Midbrain (tissue), 1 donor: ENCODE measurements at places on chromosomes 13 and 19.

DNA sequence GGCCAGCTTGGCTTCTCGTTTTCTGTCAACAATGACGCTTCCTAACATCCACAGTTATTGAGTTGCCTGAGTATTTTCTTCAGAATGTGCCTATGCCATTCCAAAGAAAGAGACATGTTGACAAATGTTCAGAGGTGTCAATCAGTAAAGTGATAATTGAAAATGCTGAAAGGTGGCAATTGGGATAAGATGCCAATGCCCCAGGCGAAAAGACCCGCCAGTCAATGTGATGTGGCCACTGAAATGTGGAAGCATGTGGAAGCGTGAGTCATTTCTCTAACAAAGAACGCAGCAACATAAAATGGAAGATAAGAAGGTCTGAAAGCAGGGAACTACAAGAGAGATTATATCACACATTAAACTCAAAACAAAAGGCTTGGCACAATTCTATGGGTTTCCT, 882.2 kb upstream of the SLC10A2 start:
- no peak for DNase-seq

DNA sequence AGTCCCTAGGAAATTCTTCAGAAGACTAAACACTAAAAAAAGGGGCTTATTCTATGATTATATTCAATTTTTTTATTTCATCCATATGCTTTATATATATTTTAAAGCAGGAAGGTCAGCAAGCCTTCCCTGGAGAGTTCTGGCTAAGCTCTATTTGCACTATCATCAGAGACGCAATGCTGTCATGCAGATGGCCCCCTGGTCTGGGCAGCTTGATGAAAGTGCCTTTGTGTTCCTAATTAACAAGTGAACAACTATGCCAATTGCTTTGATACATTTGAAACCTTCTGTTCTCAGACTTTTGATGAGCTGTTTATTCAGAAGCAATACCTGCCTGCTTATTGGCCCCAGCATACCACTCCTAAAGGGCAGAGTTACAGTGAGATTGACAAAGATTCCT, 1344.6 kb downstream of the OLFM4 start:
- DNase-seq, result no peak

DNA sequence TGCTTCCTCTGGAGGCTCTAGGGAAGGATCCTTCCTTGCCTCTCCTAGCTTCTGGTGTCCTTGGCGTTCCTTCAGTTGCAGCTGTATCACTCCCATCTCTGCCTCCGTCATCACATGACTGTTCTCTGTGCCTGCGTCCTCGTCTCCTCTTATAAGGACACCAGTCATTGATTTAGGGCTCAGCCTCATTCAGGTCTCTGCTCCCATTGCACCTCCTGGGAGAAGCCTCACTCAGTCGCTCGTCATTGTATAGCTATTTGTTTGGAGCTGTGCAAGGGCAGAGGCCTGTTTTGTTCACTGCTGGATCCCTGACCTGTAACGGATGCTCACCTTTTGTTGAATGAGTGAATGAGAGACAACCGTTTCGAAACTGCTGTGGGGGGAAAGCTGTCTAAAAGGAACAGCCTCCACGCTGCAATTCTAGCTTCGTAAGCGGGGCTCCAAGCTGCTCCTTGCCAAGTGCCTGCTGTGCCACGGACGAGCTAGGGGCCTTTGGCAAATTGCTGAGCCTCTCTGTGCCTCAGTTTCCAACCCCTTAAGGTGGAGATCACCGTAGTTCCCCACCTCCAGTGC, 17.2 kb downstream of the BRSK1 start:
- DNase-seq, result no peak

DNA sequence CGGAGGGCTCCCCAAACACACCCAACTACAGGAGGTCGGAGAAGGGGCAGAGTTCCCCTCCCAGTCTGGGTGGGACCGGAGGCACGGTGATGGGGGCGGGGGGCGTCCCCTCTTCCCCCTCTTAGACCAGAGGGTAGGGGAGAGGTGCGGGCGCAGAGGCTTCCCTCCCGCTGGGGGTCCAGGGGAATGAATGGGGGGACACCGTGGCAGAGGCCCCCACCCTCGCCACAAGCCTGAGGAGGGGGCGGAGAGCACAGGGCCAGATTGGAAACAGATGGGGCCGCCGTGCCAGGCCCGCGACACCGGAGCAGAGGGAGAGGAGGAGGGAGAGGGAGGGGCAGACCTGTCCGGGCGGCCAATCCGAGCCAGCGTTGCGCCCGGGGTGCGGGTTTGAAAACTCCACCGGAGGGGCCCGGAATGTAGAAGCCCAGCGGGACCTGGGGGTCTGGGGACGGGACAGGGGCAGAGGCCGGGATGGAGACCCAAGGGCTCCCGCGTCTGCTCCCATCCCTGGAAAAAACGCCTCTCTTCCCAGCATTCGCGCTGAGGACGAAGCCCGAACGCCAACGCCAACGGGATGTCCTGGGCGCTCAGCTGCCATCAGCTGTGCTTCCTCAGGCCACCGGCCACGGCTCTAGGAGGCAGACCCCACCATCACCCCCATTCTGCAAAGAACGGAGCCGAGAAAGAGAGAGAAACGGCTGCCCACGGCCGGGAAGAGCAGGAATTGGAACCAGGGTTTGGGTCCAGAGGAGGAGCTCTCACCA, 46.8 kb downstream of the PTPRS start:
- peak; percentile 5 for DNase-seq

DNA sequence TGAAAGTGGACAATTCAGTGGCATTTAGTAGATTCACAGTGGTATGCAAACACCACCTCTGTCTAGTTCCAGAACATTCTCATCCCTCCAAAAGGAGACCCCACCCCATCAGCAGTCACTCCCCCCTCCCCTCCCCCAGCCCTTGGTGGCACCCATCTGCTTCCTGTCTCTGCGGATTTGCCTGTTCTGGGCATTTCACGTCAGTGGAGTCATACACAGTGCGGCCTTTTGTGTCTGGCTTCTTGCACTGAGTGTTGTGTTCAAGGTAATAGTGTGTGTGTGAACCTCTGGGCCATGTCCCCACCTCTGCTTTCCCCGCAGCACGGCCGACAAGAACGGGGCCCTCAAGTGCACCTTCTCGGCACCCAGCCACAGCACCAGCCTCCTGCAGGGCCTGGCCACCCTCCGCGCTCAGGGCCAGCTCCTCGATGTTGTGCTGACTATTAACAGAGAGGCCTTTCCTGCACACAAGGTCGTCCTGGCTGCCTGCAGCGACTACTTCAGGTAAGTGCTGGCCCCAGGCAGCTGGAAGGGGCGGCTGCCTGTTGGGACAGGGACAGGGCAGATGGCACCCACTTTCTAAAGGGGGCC, 19.4 kb upstream of the CRTC1 start:
- no peak for DNase-seq

DNA sequence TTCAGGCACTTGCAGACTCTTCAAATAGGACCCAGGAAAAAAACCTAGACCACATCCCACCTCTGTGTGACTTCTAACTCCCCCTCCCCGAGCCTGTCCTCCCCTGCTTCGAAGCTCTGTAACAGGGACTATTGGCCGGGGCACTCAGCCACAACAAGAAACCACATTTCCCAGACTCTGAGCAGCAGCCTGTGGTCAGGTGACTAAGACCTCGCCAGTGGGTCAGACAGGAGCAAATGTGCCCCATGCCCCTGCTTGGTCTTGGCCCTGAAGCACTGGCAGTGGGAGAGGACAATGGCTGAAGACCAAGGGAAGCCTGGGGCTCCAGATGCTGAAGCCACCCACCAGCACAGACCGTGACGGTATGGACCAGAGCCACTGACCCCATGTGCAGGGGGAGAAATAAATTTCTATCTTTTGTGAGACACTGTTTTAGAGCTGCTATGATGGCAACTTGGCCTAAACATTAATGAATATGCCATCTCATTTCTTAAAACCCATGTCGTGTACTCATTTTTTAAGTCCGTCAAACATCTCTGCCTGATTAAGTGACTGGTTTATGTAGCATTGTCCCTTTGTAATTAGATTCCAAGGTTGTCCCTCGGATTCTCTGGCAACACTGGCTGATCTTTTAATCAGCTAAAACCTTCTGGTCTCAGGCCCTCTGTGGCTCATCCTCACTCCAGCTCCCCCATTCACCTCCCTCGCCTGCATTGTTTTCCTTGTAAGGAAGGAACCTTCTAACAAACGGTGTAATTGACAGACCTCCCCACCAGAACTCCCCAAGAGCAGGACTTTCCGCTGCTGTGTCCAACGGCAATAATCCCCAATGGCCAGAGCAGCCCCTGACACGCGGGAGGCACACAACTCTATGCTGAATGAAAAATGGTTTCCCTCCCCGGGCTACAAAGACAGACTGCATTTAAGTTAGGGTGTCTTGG, 98.4 kb downstream of the STK24 start:
- no peak for DNase-seq

DNA sequence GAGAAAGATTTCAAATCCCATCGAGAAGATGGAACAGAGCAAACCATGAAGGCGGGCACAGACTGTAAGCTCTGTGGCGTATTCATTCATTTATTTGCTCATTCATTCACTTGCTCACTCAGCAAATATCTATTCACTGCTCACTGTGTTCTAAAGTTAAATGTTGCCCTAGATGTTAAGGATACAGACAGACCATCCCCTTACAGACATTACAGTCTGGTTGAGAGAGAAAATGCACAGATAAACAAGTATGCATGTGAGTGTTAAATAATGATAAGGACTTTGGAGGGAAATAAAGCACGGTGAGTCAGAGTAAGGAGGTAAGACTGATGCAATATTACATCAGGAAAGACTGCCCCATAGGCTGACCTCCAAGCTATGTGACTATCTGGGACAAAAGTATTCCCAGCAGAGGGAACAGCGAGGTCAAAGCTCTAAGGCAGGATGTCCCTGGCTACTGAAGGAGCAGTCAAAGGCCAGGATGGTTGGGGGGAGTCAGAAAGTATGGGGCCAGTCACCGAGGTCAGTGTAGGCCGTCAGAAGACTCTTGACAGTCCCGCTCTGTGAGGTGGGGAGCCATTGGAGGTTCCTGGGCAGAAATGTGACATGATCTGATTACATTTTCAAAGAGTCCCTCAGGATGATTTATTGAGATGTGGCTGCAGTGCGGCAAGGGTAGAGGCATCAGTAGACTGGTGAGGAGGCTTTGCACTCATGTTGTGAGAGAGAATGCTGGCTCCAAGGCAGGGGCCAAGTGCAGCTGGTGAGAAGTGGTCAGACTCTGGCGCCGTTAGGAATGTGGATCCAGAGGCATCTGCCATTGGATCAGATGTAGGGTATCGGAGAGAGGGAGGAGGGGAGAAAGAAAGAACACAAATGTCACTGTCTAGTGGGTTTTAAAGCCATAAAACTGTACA, 37.9 kb downstream of the MBNL2 start:
- no peak for DNase-seq

DNA sequence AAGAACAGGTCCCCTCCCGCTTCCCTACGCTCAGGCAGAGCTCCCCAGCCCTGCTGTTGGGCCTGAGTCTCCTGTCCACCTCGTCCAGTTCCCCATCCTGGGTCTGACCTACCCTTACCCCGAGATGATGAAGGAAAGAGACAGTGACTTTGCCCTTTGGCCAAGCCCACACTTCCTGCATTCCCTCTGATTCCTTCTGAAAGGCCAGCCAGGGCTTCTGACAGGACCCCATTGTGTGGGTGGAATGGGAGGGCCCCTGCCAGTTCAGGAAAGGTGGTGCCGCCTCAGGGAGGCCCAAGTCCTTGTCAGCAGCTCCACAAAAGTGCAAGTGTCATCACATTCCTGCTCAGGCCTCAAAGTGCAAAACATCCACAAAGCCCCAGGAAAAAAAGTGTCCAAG, 177.8 kb downstream of the PAN3 start:
- no peak for DNase-seq

DNA sequence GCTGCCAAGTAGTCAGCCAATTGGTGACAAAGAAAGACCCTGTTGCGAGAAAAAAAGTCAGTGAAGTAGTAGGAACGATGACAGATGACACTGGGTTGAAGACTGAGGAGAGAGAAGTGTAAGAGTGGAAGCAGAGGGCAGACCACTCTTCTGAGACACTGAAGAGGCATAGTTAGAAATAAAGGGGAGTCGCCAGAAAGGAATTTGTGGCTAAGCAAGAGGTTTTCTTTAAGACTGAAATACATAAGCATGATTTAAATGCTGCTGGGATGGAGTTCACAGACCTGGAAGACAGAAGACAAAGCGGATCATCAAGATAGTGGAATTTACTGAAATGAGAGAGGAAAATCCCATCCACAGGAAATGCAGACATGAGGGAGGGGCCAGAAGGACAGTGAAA, 56.2 kb upstream of the USPL1 start:
- no peak for DNase-seq
